ENCODE measurements at places on chromosomes 3 and 15.

DNA sequence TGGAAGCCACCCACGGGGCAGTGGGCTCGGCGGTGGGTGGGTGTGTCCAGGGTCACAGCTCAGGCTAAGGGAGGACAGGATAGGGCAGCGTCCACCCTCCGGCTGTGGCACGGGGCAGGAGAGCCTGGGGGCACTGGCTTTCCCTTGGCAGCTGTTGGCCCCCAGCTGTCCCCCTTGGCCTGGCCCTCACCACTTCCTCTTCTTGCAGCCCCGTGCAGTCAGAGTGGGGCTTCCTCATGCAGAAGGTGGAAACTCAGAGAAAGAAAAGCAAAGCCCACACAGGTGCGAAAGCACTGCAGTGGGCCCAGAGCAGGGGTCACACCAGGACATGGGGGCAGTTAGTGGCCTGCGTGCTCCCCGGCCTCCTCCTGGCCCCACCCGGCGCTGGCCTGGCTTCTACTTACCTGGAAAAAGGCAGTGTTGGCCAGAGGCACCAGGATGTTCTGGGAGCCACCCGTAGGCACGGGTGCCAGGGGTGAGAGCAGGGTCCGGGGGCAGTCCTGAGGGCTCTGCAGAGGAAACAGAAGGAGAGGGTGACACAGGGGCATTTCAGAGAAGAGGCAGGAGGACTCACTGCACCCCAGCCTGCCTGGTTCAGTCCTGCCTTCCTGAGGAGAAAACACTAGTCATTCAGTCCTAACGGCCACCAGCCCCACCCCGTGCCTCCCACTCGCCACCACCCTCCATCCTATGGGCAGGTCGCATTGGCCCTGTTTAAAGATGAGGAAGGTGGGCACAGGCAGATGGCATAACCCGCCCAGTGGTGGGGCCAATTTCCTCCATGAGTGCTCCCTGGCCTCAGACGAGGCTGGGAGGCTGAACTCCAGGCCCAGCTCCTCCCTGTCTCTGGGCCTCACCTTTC is 28.3 kb downstream of the PLXND1 start:
- no peak for DNase-seq

DNA sequence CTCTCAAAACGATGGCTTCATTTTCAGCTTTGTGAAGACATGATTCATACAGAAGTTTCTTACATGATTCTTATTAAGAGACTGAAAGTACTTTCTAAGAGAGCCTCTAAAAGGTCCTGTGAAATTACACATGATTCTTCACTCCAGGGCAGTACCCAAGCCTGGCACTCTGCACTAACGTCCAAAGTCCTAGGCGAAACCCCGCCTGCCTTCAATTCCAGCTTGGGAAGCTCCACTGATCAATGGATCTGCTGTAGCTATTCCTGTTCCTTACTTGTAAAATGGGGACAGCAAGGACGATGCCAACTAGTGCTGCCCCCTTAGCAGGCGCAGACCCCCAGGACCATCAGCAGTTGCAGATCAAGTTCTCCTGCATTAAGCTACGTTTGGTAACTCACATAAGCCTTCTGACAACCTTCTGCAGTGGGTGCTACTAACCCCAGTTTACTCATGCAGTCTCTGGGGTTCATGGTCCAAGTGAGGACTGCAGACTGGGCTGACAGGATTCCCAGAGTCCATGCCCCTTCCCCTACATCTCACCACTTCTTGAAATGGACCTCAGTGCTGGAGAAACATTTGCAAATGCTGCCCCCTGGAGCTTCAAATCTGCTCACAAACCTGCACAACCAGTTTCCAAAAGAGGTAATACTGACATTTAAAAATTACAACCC is 10.6 kb downstream of the CHCHD4 start:
- no peak for DNase-seq

DNA sequence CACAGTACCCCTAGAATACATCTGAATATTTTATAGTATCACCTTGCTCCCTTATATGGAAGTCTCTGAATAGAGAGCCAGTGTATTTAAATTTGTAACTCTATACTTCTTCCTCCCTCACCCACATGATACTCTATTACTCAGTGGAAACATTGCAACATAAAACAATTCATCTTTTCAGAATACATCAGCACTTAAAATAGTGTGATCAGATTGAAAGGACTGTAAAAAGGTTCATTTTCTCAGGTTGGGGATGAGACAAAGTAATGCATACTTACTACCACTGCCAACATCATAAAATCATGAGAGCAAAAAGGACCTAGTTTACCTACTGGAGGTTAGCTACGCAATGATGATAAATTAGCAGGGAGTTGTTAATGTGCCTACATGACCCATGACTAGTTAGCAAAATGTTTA is 13.8 kb upstream of the THRB start:
- DNase-seq = no peak

DNA sequence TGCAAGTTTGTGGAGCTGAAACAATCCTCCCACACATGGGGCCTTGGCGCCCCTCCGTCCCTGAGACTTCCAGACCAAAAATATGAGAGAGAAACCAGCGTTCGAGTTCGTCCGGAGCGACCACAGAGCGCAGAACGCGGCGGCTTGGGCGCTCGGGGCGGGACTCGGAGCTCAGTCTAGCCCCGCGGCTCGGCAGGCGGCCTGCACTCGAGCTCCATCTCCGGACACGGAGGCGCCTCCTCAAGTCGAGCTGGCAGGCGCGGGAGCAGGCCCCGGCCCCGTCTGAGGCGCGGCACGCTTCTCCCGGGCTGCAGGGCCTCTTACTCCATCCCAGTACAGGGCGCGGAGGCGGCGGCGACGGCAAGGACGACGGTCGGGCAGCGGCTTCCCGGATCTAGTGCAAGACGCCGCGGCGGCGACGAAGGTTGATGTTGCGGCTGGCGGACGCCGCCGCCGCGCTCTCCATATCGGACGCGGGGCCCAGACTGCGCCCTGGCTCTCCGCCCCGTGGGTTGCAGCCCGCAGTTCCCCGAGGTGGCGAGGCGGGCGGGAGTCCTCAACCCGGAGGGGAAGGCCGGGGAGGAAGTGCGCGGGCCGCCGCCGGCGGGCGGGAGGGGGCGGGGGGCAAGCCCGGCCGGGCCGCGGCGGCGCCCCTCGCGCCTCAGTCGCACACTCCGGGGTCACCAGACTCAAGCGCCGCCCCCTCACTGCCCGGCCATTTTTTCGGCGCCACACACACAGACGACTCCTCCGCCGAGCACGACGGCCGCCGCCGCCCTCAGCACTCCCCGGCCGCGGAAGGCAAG is 674 bp downstream of the MSL2 start:
- peak; percentile 61 for DNase-seq

DNA sequence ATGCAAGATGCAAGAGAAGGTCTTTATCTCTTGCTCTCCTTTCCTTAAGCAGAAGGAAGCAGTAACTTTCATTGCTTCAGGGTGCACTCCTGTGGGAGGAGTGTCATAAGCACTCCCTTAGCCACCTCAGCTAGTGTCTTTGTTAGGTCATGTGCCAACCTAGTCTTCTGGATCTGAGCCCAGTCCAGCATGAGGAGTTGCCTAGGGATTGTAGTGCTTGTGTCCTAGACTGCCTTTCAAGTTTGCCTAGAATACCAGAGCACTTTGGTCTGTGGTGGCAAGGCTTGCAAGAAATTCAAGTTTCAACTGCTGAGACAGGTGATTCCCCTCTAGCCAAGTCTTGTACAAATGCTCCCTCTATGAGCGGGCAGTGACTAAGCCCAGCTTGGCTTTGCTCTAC is 633.6 kb downstream of the ZNF385D start:
- DNase-seq = no peak

- DNase-seq = peak; percentile 35
Measured at GRCh38 chr15:58070801-58071418, 5.4 kb upstream of the ALDH1A2 start.

DNA sequence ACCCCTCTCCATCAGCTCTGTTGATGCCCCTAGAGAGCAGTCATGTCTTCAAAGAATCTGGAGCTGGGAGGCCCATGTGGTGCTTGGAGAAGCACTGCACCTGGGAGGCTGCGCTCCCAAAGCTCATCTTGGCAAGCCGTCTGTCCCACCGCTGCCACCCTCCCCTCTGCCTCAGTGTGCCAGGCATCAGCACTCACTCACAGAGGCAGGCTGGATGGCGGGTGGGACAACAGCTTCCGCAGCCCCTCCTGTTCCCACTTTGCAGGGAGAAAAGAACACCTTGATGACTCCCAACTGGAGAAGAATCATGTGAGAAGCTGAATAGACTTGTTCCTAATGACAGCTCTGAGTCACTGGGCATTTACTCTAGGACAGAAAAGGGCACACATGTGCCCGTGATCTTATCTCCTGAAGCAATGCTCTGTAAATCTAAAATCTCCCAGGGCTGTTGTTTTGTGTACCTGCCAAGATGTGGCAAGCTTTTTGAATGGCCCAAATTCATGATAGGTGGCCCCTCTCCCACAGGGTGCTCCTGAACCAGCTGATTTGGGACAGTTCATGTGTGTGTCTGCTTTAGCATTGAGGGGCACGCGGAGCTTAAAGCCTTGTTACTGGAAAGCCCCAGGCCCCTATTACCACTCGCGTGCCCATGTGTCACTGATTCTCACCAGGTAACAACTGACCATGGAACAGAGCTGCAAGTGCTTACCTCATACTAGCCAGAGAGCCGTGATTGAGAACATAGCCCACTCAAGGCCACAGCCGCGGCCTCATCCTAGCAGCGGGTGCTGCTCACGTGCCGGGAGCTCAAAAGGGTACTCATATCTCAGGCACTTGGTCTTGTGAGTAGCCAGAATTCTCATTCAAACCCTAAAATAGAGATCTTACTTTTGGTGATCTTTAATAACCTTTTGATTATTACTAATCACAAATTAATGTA is 104.4 kb downstream of the DNAJB8 start:
- DNase-seq = no peak

DNA sequence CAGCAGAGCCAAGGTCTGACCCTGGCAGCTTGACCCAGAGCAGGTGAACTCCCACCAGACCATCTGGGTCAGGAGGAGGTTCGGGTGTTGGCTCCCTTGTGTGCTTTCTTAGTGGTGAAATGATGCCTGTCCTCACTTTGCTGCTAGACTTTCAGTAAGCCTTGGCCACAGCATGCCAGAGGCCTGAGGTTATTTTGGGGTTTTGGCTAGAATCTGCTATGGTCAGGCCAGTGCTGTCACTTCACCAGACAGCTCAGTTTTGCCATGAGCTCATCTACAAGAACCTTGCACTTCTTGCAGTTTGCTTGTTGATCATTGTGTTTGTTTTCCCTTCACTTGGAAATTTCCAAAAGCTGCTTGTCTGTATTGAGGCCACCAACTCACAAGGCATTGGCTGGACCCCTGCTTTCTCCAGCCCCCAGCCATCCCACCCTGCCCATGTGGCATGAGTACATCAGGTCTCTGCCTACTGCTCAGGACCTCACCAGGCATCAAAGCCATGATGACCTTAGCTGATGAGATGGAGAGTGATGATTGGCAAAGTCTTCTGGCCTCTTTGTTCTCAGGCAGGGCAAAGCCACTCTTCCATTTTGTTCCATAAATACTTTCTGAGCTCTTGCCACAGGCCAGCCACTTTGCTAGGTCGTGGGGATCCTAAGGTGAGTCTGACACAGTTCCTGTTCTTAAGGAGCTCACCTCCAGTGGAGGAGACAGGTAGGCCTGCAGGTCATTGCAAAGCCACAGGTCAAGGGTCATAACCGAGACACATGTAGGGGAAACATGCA is 122.6 kb downstream of the ARNT2 start:
- DNase-seq = no peak

GRCh38 chr3:158107605-158108444 is 1.6 kb upstream of the SHOX2 start:
- DNase-seq = no peak

DNA sequence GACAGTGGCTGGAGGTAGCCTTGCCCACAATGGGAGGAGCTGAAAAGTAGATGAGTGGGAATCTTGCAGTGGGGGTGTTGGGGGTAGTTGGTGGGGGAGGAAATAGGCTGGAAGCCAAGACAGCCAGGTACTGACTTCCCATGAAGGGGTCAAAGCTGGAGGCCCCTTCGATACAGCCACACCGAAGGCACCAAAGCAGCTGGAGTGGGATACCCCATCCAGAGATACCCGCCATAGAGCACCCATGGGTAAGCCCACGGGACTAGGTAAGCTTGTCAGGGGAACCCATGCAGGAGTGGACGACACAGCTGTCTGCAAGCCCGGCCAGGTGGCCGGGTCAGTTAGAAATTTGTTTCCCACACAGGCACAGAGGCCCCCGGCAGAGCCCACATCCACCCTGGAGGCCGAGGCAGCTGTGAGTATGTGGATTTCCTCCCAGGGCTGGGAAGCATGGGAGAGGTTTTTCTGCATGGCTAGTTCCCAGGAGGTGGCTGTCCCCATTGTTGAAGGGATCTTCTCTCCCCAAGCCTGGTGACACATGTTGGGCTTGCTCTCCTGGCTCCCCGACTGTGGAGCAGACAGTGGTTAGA is 28.6 kb downstream of the PRR23E start:
- DNase-seq = no peak

DNA sequence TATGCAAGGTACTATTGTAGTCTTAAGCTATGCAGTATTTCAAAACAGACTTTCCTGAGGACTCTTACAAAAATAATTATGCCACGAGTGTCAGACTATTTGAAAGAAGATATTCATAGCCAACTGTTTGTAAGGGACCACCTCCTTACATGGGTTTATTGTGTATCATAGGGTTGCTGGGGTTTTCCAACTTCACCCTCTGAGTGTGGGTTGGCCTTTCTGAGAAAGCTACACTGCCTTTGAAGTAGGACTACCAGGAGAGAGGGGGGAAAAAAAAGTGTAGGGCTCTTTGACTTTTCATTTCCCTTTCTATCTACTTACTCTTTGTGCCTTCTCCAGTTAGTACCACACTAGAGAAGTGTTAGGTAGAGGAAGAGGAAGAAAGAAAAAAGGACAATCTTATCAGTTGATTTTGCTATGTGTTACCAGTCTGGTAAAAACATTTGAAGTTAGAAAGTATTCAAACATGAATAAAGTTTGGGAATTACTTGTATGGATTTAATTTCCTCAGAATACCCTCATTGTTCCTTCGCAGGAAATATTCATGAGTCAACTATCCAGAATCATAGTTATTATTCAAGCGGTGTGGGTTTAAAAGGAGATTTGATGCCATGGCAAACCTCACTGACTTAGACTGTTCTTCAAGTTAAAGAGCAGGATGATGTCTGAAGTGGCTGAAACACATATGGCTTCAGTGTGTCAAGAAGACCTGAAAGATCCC is 329.3 kb upstream of the THBS1 start:
- no peak for DNase-seq

- DNase-seq = peak; percentile 41
Measured at GRCh38 chr3:59425942-59426341, 376.1 kb upstream of the CFAP20DC start.

DNA sequence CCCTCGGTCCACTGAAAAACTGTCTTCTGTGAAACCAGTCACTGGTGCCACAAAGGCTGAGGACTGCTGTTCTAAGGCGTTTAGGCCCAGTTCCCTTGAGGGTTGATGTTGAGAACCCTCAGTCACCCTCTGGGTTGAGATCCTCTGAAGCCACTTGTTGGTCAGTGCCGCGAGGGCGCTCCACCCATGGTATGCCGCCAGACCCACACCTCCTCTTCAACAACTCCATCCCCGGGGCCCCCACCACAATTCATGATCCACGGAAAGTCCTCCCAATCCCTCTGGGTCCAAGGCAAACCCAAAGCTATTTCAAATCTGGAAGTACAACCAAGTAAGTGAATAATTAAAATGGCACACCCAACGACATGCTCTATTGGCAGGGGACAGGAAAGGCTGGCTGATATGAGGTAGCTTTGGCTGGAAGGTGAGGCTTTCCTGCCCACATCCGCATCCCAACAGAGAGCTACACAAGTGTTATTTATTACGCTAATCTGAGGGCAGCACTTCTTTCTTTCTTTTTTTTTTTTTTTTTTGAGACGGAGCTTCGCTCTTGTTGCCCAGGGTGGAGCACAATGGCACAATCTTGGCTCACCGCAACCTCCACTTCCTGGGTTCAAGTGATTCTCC is 58.1 kb downstream of the XXYLT1 start:
- no peak for DNase-seq

- DNase-seq = no peak
Measured at GRCh38 chr3:58351920-58352319, 19.2 kb downstream of the PXK start.
